ENCODE measurements at places on chromosomes 11 and 22.

GRCh38 chr11:57645689-57646085 lies 4.0 kb downstream of the YPEL4 start:
- DNase-seq, result no peak

GRCh38 chr22:35039625-35040024 lies 26.3 kb upstream of the ISX start:
- peak; percentile 54 for DNase-seq

GRCh38 chr22:30390974-30391691 lies 3.9 kb upstream of the RNF215 start:
- DNase-seq, result peak; percentile 16

DNA sequence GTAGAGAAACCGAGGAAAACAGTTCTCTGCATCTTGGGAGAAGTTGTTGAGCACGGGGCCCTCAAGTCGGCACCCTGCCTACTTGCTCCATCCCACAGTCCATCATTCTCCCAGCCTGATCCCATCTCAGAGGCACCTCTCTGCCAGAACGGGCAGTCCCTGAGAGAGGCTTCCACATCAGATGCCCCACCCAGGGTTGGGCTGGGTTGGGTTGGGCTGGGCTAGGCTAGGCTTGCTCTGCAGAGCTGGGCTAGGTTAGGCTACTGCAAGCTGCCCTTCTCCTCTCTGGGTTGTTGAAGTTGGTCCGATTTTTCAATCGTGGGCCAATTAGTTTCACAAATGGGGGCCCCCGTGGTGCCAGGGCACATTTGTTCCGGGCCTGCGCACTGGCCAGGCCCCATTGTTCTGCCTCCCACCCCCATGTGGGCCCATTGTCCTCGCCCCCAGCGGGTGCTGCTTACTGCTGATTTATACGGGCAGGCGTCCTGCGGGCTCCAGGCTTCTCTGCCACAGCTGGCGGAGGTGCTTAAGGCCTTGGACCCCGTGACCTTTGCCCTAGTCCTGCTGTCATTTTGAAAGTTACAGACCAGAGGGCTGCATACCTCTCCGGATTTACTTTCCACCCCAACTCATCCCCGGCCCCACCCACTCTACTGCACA lies 63.7 kb upstream of the NNMT start:
- no peak for DNase-seq
